ENCODE measurements at places on chromosomes 6 and 20.

DNA sequence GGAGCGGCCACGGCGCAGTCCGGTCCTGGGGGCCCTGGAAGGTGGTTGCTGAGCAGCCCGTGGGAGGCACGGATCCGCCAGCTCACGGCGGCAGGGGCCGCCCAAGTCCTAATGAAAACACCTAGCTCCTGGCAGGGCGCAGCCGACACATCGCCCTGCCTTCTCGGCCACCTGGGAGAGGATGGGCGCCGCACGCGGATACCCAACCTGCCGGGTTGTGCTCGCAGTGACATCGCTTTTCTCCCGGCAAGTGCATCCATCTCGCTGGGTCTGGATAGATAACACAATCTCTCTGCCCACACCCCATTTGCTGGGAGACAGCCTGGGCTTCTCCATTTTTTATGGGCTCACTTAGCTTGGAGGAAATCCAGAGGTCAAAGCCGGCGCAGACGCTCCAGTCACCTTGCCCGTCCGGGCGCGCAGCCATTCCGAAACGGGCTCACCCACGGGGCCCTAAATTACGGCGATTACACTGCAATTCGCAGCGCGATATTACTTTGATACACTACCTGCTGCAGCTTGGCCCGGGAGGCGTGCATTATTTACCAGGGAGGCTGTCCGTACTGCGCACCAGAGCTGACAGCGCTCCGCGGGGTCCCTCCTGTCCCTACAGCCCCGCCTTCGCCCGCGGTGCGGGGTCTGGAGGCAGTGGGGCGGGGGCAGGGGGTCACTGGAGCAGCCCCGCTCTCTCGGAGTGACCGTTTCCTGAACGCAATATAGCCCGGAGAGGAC lies 36.2 kb upstream of the CCDC167 start:
- no peak for DNase-seq

GRCh38 chr20:19756761-19757486 lies 1.1 kb upstream of the RIN2 start:
- no peak for DNase-seq

- no peak for DNase-seq
These were observed 69.8 kb downstream of the GJA1 start for GRCh38 chr6:121505284-121505683.

DNA sequence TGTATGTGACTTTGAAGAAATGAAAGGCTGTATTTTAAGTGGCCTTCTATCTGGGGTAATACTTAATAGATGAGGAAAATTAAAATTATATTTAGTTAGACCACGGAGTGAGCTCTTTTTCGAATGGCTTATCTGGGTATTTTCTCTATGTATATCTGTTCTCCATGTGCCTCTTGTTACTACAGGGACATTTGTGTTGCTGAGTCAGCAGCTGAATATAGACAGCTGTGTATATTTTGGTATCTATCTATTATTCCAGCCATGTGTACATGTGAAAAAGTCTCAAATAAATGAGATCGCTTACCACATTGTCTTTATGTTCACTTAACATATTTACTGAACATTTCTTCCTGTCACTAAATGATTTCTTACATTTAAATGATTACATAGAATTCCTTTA lies 57.2 kb downstream of the TMEM200A start:
- DNase-seq = no peak

DNA sequence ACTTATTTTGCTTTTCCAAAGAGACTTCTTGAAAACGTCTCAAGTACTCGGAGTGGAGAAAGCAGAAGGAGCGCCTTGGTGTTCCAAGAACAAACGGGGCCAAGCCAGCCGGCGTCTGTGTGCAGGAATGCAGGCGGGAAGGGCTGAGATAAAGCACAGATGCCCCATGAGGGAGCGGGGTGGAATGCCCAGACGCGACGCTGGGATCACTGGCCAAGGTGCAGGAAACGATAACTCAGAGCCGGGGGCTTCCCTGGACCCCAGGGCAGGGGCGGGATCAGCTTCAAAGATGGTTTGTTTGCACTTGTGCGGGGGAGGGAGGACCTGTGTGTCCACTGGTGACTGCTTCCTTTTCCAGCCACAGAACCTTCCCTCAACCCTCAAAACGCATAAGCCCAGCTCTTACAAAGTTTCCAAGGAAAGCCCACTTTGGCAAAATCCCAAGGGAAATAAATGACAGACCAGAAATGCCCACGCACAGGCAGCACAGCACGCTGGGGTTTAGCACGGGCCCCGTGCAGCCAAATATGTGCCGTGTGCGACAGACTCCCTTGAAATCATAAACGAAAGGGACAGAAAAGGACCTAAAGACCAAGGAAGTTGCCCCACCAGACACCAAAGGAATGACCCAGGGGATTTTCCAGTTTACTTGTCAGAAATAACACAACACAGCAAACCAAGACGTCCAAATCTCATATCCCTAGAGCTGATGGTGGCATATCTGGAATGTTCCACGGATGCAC lies 113.9 kb downstream of the NFATC2 start:
- DNase-seq = no peak

DNA sequence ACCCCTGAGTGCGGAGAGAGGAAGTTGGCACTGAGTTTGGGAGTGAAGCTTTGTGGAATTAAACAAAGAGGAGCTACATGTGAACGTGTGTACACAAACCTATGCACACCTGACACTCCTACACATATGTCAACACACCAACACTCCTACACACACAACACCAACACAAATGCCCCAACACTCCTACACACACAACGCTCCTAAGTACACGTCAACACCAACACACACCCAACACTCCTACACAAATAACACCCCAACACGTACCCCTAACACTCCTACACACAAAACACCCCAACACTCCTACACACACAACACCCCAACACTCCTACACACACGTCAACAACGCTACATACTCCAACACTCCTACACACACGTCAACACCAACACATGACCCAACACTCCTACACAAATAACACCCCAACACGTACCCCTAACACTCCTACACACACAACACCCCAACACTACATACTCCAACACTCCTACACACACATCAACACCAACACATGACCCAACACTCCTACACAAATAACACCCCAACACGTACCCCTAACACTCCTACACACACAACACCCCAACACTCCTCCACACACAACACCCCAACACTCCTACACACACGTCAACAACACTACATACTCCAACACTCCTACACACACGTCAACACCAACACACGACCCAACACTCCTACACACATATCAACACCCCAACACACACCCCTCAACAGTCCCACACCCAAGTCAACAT lies 40.1 kb upstream of the ZBP1 start:
- DNase-seq = no peak

- DNase-seq = no peak
These were observed 43.2 kb downstream of the PFDN4 start for GRCh38 chr20:54251096-54251495.

DNA sequence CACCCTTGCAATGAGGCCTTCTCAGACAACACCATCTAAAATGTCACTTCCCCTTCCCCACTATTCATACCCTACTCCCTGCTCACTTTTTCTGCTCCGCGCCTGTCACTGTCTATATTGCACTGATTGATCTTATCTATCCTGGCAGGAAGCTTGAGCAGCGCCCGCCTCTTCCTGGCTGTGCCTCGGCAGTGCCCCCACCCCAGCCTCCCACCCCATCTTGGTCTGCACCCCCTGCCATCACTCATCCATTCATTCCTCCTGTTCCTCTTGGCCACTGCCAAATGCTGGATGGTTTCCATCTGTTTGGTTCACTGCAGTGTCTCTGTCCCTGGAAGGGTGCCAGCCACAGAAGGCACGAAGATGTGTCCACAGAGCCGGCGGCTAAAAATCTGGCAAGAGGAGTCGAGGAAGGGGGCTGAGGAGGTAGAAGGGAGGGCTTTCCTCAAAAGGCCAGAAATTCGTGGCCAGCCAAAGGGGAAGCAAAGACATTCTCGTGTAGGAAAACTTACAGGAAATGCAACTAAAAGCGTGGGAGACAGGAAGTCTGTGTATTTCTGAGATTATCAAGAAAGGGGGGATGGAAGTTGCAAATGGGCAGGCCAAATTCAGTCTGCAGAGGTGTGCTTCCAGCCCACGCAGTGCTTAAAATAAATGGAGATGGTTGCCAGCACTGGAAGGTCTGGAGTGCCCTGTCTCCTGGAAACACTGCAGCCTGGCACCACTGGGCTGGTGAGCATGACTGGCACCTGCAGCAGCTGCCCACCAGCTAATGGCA lies 27.6 kb downstream of the SYNJ2 start:
- DNase-seq = peak; percentile 50

DNA sequence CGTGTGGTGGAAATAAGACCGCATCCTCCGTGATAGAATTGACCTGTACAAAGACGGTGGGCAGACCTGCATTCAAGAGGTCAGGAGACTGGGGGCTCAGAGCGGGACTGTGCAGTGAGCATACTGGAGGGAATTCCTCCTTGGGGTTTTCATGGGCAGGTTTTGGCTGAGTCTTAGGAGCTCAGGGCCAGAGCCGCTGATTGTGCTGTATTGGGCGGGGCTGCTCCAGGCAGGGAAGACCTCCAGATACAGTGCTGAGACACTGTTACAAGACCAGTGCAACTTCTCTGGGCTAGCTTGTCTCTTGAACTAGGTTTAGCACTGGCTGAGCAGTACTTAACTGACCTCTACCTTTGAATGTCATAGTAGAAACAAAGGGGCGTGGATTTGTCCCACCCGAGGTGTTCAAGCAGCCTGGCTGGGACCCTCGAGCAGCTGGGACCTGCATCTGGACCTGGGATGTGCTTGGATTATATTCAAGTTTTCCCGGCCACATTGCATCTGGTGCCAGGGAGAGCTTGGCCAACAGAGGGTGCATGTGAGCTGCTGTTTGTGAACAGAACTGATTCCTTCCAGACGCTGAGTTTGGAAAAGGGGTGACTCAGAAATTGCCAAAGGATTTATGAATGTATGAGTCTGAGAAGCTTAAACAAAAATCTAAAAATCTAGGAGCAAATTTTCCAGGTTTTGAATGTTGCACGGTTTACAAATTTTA lies 33.4 kb upstream of the SLC22A1 start:
- DNase-seq = no peak

DNA sequence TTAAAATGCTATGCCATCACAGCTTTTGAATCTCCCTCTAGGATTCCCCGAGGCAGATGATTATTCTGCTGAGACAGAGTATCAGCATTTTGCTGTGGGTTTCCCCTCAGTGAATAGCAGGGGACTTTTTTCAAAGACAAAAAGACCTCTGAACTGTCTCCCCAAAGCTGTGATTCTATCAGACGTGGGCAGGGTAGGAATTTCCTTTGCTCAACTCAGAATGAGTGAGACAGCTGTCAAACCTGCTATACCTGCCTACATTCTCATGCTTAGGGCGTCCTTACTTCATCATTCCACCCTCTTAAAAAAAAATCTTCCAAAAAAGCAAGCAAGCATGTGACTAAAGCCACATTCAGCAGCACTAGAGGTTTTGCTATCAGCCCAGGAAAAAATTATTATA lies 147.6 kb upstream of the FAM83B start:
- no peak for DNase-seq

- DNase-seq = no peak
These were observed 1.5 kb downstream of the NELFCD start for GRCh38 chr20:58982406-58983114.

GRCh38 chr20:51387125-51387875 lies 155.2 kb downstream of the NFATC2 start:
- DNase-seq = no peak

DNA sequence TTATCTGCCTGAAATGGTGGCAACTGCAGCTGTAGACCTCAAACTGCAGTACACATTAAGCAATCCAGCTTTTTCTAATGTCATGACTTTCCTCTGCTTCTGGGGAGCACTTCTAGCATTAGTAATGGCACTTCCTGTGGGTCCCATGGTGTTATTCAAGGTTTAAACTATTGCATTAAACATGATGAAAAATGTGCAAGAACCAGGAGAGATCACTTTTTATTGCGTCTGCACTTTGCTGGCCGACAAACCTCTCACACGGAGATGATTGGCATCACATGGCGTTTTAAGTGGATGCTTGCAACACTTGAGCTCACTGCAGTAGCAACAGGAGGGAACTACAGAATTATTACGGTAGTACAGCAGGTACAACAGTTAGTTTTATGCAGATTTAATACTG lies 148.4 kb downstream of the HIVEP2 start:
- DNase-seq = no peak

- no peak for DNase-seq
These were observed 207.7 kb downstream of the PREX1 start for GRCh38 chr20:48620154-48620506.
